CD4-positive, CD25-positive, alpha-beta regulatory T cell (primary cell): ENCODE measurements at places on chromosomes 16 and 17.

- peaks cover 5% of the 10 kb centered on the region for H3K4me1 ChIP-seq
- H3K4me3 ChIP-seq, result no peak overlapping the region
- H3K27ac ChIP-seq, result no peak overlapping the region
Measured at GRCh38 chr17:66469890-66470289, 167.5 kb downstream of the PRKCA start.

- no peaks in the 10 kb centered on the region for H3K36me3 ChIP-seq
- no peak overlapping the region for H3K27ac ChIP-seq
- peaks cover 6% of the 10 kb centered on the region for H3K4me1 ChIP-seq
- no peak for DNase-seq
Measured at GRCh38 chr17:4588391-4588790, 4.1 kb downstream of the SMTNL2 start.

DNA sequence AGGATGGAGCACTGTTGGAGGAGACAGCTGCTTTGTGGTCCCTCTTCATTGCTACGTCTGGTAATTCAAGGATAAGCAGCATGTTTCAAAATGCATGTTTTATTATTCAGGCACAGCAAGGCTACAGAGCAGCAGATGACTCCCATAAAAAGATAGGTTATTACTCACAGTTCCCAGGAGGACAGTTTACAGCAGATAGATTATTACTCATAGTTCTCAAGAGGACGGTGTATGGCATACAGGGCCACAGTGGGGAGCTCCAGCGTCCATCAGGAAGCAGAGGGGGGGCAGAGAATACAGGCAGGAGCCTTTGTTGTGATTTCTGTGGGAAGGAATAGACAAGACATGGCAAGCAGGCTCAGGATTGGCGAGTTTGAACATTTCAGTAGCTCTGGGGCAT is 72.9 kb downstream of the DNAH9 start:
- no peak overlapping the region for H3K4me3 ChIP-seq
- H3K36me3 ChIP-seq, result no peaks in the 10 kb centered on the region
- no peaks in the 10 kb centered on the region for H3K4me1 ChIP-seq
- no peak overlapping the region for H3K27ac ChIP-seq
- DNase-seq, result no peak

DNA sequence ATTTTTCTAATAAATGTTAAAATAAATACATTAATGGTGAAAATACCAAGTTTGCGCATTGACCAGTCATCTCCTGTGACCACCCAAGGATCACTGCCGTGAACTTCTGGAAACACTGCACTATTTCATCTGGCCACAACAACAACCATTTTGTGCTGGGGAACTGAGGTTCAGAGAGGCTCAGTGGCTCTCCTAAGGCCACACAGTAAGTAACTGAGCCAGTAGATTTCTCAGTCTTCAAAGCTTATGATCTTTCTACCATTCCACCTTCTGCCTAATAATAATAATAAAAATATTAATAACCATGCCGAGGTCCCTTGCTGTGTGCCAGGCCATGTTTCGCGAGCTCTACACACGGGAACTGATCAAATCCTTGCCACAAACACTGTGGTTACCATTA is 182.0 kb downstream of the IRF8 start:
- H3K36me3 ChIP-seq, result no peaks in the 10 kb centered on the region
- no peak overlapping the region for H3K4me3 ChIP-seq
- no peaks in the 10 kb centered on the region for H3K4me1 ChIP-seq
- DNase-seq, result no peak
- no peak overlapping the region for H3K27ac ChIP-seq
- H3K27me3 ChIP-seq, result no peaks in the 10 kb centered on the region
